NCI-H1105 (cell line): ENCODE measurements at places on chromosomes 4 and X.
A peak's percentile ranks its signal among the peaks of the same experiment; 100 is the strongest.

DNA sequence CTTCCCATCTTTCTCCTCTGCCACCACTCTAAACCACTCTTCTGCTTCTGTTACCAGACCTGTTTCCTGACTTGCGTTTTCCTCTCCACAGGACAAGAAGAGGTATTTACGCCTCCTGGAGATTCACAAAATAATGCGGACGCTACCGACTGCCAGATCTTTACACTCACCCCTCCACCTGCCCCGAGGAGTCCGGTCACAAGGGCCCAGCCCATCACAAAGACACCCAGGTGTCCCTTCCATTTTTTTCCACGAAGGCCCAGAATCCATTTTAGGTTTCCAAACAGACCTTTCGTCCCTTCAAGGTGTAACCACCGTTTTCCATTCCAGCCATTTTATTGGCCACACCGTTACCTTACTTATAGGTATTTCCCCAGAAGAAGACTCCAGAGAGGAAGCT is 8.2 kb downstream of the ODAPH start:
- DNase-seq, result no peak

- no peak for DNase-seq
Observed at GRCh38 chr4:89140168-89140759, 28.9 kb downstream of the TIGD2 start.

DNA sequence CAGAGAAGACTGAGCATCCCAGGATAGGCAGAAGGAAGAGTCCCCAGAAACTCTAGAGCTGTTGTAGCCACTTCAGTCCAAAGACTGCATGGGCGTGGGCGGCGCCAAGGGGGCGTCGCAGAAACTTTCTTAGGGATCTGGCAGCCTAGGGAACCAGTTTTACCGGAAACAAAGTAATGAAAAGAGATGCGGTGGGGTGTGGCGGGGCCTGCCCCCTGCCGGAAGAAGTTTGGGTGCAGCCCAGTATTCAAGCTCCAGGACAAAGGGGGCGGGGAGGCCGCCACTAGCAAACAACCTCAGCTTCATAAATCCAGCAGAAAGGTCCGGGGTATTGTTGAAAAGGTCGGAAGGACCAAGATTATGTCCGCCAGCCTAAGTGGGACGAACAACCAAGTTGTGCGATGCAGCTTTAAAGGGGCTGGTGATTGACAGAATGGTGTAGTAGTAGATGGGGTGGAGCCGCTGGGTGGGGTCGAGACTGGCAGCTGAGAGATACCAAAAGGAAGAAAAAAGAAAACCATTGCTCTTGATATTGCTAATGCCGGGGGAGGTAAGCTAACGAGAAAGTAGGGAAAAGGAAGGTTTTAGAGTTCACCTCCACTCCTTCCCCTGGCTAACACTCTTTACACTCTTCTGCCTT is 190.5 kb downstream of the RRAGB start:
- DNase-seq, result peak; percentile 61

DNA sequence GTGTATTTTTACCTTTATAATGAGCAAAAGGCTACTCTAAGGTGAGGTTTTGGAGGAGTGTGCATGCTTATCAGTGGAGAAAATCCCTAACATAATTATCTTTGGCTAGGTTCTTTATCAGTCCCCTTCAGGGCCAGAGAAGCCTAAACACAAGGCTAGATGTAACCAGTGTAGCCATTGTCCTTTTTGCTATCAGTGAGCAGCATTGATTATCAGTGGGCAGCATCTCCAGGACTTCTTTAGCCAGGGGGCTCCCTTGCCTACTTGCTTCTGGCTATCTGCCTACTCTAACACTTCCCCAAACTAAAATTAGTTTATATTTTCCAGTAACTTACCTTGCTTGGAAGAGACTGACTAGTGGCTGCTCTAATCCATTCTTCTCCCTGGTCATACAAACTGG is 595.6 kb downstream of the TRAM1L1 start:
- no peak for DNase-seq

DNA sequence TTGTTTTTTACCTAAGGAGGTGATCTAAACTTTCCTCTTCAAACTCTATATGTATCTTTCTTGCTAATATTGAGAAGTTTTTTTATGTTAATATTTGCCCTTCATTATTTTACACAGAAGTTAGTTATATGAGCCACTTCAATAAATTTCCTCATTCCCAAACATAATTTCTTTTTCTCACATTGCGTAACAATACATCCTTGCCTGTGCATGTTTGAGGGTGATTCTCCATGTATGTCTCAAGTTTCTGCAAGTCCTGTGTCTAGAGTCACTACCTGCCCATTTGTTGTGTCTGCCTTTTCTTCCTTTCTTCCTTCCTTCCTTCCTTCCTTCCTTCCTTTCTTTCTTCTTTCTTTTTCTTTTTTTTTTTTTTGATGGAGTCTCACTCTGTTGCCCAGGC is 2057.9 kb downstream of the PCDH7 start:
- DNase-seq, result no peak
